A172 (cell line): ENCODE measurements at places on chromosomes 1 and 21. TPM values are rescaled to one million over a fixed set of nuclear protein-coding genes. Genes with fewer than 3 reads are reported as not detected.

MCOLN3 gene
- total RNA-seq: 19.3 and 22.4 TPM in 2 replicates

FAM177B gene
- total RNA-seq: not detected in 2 replicates

OPRD1 gene
- not detected in 2 replicates for total RNA-seq

SLX9 gene
- 33.6 and 42.6 TPM in 2 replicates for total RNA-seq

KCNJ9 gene
- total RNA-seq: not detected in 2 replicates

FCGR2B gene
- total RNA-seq: not detected in 2 replicates

ERG gene
- total RNA-seq: 0.05 TPM in 1 of 2 replicates, not detected in the other

CACNA1S gene
- total RNA-seq: not detected in 2 replicates

PBX1 gene
- total RNA-seq: 10.0 and 11.7 TPM in 2 replicates

LAMB3 gene
- total RNA-seq: 7.0 and 13.7 TPM in 2 replicates

ESRRG gene
- 0.02 and 0.05 TPM in 2 replicates for total RNA-seq

FLG gene
- not detected in 2 replicates for total RNA-seq
